Spinal cord (tissue), 10 donors: ENCODE measurements at places on chromosomes 11 and 22.

GRCh38 chr11:19525714-19526113, 186.9 kb upstream of the NAV2 start:
- no peak for DNase-seq

GRCh38 chr11:72836111-72836510, 21.9 kb downstream of the ATG16L2 start:
- no peak for DNase-seq

DNA sequence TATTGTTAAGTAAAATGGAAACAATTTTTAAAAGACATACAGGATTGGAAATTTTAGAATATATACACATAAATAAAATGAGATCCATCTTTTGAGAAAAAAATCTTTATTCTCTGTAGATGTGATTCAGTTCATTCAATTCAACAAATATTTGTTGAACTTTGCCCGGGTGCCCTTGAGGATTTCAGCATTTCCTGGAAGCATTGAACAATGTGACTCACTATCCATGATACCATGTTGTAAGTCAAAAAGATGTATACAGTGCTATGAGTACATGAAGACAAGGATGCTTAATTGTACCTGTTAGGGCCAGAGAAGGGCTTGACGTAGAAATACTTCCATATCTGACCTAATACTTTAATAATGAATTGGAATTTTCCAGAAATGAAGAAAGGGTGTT, 353.7 kb downstream of the METTL15 start:
- DNase-seq, result no peak

GRCh38 chr11:27464909-27465308, 7.7 kb downstream of the LGR4 start:
- no peak for DNase-seq

GRCh38 chr11:87022254-87022653, 15.5 kb upstream of the TMEM135 start:
- DNase-seq, result no peak

DNA sequence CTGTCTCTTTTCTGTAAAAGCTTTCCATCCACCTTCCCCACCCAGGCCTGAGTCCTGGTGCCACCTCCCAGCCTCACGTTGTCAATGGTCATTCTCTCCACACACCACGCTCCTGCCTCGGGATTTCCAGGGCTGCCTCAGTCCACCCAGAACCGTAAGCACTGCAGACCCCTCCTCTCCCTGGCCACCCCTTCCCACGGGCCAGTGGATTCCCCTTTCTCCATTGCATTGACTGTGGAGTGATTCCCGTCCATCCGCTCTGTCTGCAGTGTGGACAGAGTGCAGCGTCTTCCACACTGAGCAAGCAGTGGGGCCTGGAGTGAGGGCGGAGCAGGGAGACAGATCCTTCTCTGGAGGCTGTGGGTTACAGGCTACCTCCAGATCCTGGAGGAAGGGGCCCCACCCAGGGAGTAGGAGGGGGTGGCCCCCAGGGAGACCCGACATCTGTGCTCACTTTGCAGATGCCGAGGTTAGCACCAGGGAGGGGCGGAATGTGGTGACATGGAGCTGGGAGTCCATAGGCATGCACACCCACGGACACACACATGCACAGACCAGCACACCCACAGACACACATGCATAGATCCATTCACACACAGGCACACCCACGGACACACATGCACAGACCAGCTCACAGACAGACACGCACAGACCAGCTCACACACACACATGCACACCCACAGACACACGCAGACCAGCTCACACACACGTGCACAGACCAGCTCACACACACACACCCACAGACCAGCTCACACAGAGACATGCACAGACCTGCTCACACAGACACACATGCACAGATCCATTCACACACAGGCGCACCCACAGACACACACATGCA, 109.6 kb upstream of the B3GAT1 start:
- DNase-seq, result no peak

GRCh38 chr11:15159085-15159484, 44.4 kb downstream of the INSC start:
- no peak for DNase-seq

DNA sequence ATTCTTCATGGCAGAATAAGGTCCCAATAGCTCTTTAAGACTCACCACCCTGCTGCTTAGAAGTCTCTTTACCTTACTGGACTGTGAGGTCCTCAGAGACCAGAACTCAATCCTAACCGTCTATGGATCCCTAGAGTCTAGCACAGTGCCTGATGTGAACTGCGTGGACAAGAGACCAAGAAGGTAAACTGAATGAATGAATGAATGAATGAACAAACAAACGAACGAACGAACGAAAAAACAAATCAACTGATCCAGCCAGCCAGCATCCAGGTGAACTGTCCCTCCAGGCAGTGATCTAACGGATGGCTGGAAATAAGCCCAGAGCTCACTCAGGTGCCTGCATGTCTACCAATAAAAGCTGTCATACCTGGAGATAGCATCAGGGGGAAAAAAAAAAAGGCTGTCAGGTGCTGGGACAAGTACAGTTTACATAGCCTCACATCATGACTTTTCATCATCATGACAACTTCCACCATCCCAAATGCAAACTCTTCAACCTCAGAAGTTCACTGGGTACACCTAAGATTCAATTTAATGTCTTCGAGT, 59.8 kb downstream of the PACSIN2 start:
- DNase-seq, result no peak

DNA sequence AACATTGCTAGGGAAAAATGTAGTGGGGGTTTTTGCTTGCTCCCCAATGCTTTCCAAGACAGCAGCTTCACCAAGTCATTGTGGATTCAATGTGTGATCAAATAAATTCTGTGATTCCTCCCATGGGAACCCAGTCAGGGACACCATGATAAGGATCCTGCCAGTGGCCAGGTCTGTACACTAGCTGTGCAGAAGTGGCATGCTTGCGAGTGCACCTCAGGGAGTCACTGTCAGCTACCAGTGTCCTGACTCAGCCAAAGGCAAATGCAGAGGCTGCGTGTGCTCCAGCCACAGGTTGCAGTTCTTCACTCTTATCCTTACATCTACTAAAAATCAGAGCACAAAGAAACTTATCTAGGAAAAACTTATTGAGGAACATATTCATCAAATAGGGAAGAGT, 9.4 kb upstream of the ACRV1 start:
- DNase-seq, result no peak

DNA sequence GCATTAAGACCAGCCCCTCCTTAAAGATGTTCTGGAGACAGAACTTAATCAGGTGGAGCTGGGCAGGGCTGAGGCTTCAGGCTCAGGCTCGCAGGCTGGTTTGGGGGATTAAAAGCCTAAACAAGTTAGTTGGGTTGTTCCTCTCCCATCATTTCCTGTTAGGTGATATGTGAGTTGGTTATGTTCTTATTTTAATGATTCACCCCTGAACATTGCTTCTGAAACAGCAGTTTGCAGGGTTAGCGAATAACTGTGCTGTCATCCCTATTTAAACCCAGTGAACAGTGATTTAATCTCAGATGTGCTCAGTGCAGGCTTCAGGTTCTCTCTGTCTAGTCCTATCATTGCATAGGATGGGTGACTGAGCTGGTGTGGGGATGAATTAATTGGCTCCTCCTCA, 47.4 kb upstream of the BIRC3 start:
- DNase-seq, result no peak

DNA sequence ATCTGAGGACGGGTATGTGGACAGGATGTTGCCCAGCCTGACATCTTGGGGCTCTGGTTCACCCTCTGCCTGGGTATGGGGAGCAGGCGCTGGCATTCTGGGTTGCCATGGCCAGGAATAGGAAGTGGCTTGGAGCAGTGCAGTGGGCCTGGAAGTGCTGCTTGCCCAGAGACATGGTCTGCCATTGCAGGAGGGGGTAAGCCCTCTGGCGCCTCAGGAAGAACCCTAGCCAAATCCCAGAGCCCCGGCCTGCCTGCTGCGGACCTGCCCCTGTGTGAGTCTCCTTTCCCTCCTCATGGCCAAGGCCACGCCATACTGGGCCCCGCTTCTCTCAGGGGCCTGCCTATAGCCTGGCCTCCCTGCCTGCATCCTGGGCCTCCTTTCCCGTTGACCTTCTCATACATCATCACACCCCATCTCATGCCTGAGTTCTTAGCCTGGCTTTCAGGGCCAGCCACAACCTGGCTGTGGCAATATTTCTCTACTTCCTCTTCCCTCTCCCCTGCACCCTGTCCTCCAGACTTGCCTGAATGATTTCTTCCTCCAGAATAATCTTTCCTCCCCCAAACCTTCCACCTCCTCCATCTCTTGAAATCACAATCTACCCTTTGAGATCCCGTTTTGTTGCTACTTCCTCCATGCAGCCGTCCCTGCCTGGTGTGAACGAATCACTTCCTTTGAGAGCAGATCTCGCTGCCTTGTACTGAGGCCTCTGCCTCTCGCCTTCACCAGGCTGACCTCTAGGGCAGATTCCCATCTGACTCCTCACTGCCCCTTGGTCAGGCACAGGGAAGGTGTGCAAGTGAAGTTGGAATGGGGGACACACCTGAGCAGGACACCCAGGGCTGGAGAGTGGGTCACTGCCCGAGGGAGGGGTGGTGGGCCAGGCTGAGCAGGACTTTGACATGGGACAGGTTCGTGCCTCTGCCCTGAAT, 5.2 kb downstream of the CAPN5 start:
- no peak for DNase-seq

DNA sequence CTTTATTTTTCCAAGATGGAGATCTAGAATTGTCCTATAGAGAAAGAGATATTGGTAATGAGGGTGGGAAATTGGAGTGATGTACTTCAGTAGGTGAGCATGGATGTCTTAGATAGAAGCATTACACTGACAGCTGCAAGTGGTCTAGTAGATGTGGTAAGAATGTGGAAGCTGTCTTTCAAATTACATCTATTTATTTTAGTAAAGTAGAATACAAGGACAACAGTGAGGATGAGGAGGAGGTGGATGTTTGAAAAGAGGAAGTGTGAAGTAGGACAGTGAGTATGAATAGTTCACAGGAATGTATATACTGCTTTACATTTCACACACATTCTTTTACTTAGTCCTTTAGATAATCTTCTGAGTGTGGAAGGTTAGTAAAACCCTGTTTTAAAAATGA, 64.2 kb downstream of the HIPK3 start:
- no peak for DNase-seq

DNA sequence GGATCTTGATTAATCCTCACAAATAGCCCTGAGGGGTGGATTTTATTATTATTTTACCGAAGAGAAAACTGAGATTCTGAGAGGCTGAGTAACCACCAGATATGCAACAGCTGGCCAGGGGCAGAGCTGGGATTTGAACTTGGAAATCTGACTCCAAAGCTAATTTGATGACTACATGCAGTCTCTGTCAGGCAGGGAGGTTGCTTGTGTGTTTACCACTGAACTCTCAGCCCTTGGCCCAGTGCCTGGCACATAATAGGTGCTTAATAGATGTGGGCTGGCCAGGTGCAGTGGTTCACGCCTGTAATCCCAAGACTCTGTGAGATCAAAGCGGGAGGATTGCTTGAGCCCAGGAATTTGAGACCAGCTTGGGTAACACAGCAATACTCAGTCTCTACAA, 121.7 kb upstream of the CRYBB3 start:
- DNase-seq, result no peak

GRCh38 chr11:114832532-114833125, 154.3 kb downstream of the NXPE2 start:
- DNase-seq, result peak; percentile 47

- DNase-seq, result no peak
Measured at GRCh38 chr11:43712676-43713075, 32.1 kb downstream of the HSD17B12 start.

DNA sequence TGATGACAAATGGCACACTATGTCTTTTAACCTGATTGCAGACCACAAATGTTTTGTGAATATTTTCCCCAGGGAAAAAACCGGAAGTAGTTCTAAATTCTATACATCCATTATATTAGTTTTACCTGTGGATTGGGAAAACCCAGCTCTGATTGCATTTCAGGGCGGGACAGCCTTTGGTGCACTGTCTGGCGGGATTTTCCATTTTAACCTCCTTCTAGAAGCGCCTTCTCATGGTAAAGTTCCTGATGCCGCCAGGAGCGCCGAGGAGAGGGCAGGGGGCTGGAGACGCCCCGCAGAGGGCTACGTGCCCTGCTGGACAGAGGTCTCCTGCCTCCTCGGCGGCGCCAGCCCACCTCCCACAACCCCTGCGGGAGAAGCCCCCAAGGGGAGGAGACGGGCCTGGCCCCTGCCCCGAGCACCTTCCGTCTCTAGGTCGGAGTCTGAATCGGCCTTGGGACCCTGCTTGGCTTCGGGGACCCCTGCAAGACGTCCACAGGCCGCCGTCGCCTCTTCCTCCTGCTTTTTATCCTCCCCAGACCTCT, 1.2 kb upstream of the P2RX6 start:
- DNase-seq, result no peak

GRCh38 chr11:36009473-36009872, 65.6 kb downstream of the LDLRAD3 start:
- DNase-seq, result no peak

DNA sequence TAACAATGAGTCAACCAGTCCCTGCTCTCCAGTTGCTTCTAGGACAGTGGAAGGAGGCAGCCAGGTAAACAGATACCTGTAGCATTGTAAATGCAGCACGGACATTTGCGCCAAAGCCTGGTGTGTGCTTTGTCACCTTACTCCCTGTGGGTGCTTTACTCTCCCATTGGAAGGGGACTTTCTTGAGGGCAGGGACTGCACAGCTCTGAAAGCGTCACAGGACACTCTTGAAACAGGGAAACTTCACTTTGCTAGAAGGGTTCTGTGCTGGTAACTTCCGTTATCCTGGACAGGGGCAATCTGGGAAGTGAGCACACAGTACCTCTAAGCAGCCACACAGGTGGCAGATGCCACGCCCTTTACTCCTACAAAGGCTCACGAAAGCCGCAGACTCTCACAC, 99.8 kb downstream of the MYO18B start:
- DNase-seq, result no peak

GRCh38 chr11:2574043-2574552, 125.7 kb downstream of the KCNQ1OT1 start:
- no peak for DNase-seq

DNA sequence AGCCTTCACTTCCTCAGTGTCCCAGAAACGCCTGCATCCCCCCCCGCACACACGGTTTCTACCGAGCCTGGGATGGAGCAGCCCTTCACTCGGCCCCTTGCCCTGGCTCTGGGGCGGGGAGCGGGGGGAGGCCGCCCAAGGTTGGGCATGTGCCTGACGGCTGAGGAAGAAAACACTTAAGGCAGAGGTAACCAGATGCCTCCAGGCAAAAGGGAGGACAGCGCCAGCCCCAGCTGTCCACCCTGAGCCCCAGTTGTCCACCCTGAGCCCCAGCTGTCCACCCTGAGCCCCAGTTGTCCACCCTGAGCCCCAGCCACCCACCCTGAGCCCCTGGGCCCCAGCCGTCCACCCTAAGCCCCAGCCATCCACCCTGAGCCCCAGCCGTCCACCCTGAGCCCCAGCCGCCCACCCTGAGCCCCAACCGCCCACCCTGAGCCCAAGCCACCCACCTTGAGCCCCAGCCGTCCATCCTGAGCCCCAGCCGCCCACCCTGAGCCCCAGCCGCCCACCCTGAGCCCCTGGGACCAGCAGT, 3.8 kb upstream of the TTLL8 start:
- no peak for DNase-seq

GRCh38 chr11:41177791-41178190, 281.7 kb downstream of the LRRC4C start:
- DNase-seq, result no peak

DNA sequence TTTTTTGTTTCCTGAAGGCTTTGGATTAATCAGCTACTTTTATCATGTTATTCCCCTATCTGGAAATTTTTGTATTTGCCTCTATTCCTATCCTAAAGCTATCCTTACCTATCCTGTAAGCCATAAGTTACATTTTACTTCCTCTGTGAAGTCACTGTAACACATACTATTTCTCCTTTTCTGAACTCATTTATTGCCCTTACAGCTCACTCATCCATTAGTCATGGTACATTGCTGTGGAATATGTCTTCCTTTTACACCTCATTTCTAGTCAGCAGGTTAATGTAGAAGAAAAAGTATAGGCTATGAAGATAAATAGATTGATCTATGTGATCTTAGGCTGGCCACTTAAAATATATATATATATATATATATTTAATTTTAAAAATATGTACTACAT, 28.0 kb downstream of the SWAP70 start:
- DNase-seq, result peak; percentile 42
